ENCODE measurements at places on chromosomes 16 and 17.

DNA sequence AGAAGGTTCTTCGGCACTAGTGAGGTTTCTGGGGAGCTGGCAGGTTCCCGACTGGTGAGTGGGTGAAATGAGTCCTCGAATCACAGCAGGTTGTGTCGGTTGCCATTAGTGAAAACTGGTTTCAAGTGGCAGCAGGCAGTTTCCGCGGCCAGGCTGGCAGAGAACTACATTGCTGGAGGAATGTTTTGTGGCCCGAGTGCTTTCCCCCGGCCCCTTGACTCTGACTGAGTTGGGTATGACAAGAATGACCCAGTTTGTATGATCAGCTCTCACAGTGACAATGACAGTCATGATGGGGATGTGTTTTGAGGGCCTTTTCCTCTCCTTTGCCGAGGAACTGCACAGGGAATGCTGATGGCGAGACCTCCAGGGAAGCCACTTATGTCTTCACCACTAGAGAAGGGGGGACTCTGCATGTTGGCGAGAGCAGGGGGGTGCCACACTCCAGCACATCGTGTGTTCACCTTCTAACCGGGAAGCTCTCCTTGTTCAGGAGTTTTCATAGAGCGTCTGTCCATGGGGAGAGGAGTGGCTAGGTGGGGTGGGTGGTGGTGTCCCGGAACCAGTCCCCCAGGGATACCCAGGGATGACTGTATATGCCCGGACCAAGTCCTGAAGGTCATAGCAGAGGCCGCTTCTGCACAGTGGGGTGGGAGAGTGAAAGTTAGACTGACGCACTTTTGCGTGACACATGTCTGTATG lies 206.0 kb upstream of the CHMP6 start:
- H3K4me1 ChIP-seq: peaks cover 20% of the 10 kb centered on the region
- H3K27ac ChIP-seq: no peak overlapping the region
- H3K36me3 ChIP-seq: no peaks in the 10 kb centered on the region

DNA sequence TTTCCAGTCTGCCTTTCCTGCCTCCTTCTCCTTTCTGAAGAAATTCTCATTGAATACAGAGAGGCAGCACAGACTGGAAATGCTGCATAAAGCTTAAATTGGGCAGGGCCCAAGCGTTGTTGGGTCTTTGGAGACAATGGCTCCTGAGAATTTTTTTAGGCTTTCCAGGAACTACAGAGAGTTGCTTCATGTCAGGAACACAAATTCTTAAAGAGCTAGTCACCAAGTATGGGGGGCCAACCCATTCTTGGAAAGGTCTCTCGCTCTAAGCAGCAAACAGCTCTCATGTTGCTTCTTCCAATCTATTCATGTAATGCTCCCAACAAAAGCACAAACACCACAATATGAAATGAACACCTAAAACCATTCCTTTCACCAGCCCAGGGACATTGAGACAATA lies 6.9 kb downstream of the HNF1B start:
- H3K4me1 ChIP-seq: peaks cover 3% of the 10 kb centered on the region
- no peak for DNase-seq
- H3K4me3 ChIP-seq: no peak overlapping the region
- H3K27me3 ChIP-seq: peaks cover 90% of the 10 kb centered on the region

- H3K4me3 ChIP-seq: no peak overlapping the region
- no peaks in the 10 kb centered on the region for H3K36me3 ChIP-seq
- H3K27me3 ChIP-seq: no peaks in the 10 kb centered on the region
- no peak for DNase-seq
- H3K4me1 ChIP-seq: no peaks in the 10 kb centered on the region
Measured at GRCh38 chr16:77238593-77238992, 39.4 kb downstream of the SYCE1L start.

DNA sequence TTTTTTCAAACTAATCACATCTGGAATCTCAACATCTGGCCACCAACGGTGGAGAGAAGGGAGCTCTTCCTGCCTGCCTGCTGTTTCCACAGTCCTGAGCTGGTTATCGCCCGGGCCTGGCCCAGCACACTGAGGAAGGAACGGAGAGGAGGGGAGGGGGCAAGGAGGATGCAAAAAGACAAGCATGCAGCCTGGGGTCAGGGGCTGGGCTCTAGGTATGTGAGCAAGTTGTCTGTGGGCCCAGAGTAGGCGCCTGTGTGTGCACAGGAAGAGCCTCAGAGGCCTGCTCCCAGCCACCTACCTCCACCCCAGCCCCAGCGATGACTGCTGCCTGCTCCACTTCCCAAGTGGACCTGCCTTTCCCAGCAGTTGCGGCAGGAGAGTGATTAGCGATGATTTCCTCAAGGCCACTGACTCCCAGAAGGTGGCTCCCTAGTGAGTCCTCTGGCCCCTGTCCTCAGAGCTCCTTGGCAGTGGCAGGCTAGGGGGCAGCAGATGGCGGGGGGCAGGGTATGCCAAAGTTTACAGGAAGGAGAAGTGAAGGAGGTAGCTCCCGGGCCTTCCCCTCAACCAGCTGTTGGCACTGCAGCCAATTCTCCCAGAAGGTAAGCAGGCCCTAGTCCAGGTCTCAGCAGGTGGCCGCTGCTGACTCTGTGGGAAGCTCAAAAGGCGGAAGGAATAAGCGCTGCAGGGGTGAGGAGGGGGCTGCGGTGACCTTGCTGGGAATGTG lies 27.0 kb upstream of the RASD1 start:
- H3K4me1 ChIP-seq: peaks cover 3% of the 10 kb centered on the region
- H3K4me3 ChIP-seq: no peak overlapping the region
- H3K27ac ChIP-seq: no peak overlapping the region
- DNase-seq: no peak

GRCh38 chr17:27530764-27531391 lies 74.6 kb downstream of the KSR1 start:
- H3K27ac ChIP-seq: no peak overlapping the region
- DNase-seq: no peak
- H3K36me3 ChIP-seq: no peaks in the 10 kb centered on the region
- H3K4me1 ChIP-seq: peaks cover 17% of the 10 kb centered on the region
- no peak overlapping the region for H3K4me3 ChIP-seq

- no peak overlapping the region for H3K27ac ChIP-seq
- H3K36me3 ChIP-seq: no peaks in the 10 kb centered on the region
- no peaks in the 10 kb centered on the region for H3K27me3 ChIP-seq
- no peaks in the 10 kb centered on the region for H3K4me1 ChIP-seq
- peak; percentile 38 for DNase-seq
Measured at GRCh38 chr16:86044241-86044671, 145.3 kb downstream of the IRF8 start.

DNA sequence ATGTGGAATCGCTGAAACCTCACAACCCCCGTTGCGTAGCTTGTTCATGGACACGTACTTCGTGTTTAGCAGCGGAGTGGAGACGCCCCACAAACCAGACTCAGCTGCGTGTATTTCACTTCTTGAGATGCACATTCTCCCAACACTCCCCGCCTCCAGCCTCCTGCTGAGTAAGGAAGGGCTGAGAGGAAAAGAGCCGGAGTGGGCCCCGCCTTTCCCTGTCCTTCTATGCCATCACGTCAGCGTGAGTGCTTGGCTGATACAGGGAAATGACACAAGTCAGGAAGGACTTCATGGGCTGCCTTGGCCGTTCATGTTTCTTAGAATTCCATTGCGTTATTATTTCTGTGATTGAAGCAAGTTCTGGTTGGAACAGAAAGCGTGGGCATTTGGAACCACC lies 68.6 kb upstream of the CBX4 start:
- H3K27me3 ChIP-seq: no peaks in the 10 kb centered on the region
- peaks cover 5% of the 10 kb centered on the region for H3K4me1 ChIP-seq
- H3K36me3 ChIP-seq: no peaks in the 10 kb centered on the region
- H3K27ac ChIP-seq: no peak overlapping the region
- DNase-seq: no peak

DNA sequence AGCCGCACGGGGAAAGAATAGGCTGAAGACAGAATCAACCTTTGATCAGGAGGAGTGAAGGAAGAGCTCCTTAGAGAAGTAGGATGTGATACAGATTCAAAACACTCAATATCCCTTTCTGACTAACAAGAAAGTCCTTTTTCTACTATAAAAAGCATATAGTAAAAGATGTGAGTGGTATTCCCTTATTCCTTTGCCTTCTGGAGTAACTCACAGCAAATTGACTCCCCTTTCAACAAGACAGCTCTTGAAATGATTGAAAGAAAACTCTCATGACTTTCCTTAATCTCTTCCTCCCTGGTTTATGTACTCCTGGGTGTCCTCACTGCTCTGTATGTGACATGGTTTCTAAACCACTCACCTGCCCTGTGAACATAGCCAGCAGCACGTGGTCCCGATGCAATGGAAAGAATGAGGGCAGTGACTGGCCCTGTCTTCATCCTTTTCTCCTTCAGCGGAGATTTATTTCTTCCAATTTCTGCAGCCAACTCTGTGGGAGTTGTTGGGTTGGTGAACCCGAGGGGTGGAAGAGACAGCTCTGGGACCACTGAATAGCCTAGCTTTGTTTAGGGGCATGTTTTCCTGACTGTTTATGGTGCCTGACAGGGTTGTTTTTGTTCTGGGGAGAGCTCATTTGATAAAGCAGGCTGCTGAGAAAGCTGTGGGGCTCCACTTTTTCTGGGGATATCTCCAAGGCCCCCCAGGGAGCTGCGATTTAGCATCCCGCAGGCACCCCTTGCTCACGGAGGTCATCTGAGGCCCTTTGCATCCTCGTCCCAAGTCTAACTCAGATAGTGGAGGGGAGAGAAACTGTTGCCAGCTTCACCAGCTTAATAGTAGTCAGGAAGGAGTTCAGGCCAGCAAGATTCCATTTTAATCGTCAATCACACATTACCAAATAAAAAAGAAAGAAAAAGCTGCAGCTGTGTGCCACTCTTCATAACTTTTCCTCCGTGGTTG lies 46.7 kb downstream of the MAP2K6 start:
- no peak overlapping the region for H3K4me3 ChIP-seq
- H3K36me3 ChIP-seq: no peaks in the 10 kb centered on the region

DNA sequence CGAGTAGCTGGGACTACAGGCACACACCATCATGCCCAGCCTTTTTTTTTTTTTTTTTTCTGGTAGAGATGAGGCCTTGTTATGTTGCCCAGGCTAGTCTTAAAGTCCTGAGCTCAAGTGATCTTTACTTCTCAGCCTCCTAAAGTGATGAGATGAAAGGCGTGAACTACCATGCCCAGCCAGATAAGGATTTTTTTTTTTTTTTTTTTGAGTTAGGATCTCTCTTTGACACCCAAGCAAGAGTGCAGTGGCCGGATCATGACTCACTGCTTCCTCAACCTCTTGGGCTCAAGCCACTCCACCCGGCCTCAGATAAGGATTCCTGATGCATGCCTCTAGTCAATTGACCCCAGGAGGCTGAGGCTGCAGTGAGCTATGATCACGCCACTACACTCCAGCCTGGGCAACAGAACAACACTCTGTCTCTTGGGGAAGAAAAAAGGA lies 11.2 kb upstream of the PLEKHG4 start:
- H3K4me1 ChIP-seq: no peaks in the 10 kb centered on the region
- no peak overlapping the region for H3K4me3 ChIP-seq
- H3K36me3 ChIP-seq: no peaks in the 10 kb centered on the region
- H3K27ac ChIP-seq: no peak overlapping the region
- no peak for DNase-seq

DNA sequence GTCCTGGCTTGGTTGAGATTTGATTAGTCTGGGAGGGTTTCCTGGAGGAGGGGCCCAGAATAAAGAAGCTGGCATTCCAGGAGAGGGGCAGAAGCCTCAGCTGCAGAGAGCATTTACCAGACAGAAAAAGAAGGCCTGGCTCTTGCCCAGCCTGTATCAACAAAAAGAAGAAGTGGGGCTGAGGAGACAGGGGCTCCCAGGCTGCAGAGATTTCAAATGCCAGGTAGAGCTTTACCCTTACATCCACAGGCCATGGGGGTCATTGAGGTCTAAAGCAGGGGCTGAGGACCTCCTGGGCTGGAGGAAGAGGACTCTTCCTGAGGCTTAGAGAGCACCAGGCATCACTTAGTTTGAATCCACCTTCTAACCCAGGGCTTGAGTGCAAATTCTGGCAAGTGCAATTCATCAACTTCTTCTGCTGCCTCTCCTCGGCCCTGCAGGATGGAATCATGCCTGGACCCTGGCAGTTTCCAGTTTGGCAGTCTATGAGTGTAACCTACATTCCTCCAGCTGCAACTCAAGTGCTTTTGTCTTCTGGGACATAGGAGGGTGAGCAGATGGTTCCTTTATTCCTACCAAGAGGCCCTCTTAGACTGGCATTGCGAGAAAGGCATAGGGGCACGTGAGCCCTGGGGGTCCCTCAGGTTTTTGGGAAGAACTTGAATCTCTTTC lies 15.3 kb downstream of the CA7 start:
- H3K27me3 ChIP-seq: peaks cover 30% of the 10 kb centered on the region
- H3K4me3 ChIP-seq: no peak overlapping the region
- no peak for DNase-seq
- no peak overlapping the region for H3K27ac ChIP-seq
- H3K36me3 ChIP-seq: no peaks in the 10 kb centered on the region

DNA sequence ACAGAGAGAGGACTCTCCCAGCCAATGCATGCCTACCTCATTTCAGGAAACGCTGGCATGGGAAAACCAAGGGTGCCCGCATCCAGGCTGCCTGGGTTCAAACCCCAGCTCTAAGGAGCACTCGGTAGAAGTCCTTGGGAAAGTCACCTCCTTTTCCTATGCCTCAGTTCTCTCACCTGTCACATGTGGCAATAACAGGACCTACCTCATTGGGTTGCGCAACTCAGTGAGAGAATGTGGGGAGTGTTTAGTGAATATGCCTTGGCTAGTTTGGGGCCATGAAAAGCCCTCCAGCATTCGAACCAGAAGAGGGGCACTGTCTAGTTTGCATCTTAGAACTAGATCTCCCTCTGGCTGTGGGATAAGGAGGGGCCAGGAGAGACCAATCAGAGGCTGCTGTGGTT lies 9.0 kb upstream of the NXPH3 start:
- no peaks in the 10 kb centered on the region for H3K36me3 ChIP-seq
- DNase-seq: no peak
- H3K4me1 ChIP-seq: peaks cover 12% of the 10 kb centered on the region
- H3K27me3 ChIP-seq: no peaks in the 10 kb centered on the region
- H3K27ac ChIP-seq: no peak overlapping the region

GRCh38 chr17:66855204-66855603 lies 20.3 kb downstream of the CACNG5 start:
- H3K27me3 ChIP-seq: no peaks in the 10 kb centered on the region
- H3K27ac ChIP-seq: no peak overlapping the region
- no peak for DNase-seq
- H3K4me3 ChIP-seq: no peak overlapping the region
- H3K36me3 ChIP-seq: no peaks in the 10 kb centered on the region

DNA sequence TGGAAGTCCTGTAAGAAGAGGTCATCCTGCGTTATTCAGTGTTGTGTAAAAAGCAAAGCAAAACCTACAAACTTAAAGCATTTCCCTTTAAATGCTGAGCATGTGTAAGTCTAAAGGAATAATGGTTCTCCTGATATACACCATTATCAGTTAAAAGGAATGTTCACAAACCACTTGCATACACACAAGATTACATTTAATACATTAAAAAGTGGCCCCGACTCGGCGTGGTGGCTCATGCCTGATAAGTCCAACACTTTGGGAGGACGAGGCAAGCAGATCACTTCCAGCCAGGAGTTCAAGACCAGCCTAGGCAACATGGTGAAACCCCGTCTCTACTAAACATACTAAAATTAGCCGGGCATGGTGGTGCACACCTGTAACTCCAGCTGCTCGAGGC lies 30.5 kb downstream of the CPPED1 start:
- H3K4me3 ChIP-seq: no peak overlapping the region
- H3K27me3 ChIP-seq: no peaks in the 10 kb centered on the region
- H3K27ac ChIP-seq: no peak overlapping the region
- H3K36me3 ChIP-seq: no peaks in the 10 kb centered on the region

GRCh38 chr16:83781-84615 lies 6.0 kb downstream of the MPG start:
- H3K27me3 ChIP-seq: no peaks in the 10 kb centered on the region
- no peak overlapping the region for H3K27ac ChIP-seq
- no peak overlapping the region for H3K4me3 ChIP-seq
- DNase-seq: no peak
- no peaks in the 10 kb centered on the region for H3K4me1 ChIP-seq

- H3K27ac ChIP-seq: no peak overlapping the region
- H3K4me3 ChIP-seq: no peak overlapping the region
- H3K36me3 ChIP-seq: no peaks in the 10 kb centered on the region
- no peak for DNase-seq
- H3K27me3 ChIP-seq: no peaks in the 10 kb centered on the region
Measured at GRCh38 chr17:69654981-69655855, 240.7 kb downstream of the MAP2K6 start.

Measured in neuronal stem cell (in vitro differentiated cells).